ENCODE measurements at places on chromosomes 4 and X.

DNA sequence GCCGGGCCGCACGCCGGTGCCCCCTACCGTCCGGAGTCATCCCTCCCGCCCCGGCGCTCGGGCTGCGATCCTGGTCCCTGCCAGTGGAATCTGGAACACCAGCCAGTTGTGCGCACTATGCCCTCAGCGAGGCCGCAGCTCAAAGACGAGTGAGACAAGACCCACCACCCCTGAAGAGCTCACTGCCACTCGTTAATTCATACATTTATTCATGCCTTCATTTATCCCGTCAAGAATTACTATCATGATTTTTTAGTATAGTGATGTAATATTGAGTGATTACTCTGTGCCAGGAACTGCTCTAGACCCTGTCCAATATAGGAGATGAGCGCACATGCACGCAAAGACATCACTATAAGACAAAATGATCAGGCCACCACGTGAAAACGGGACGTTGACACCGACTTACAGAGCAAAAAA lies 247 bp upstream of the PPA2 start:
- DNase-seq: peak; percentile 93

GRCh38 chr4:183035726-183036415 lies 63.2 kb upstream of the WWC2 start:
- DNase-seq: no peak

- no peak for DNase-seq
Observed at GRCh38 chrX:151694661-151695582, at the start of gene PRRG3. Gene PRRG3 (plus strand): TSS chrX:151695458. CDS start chrX:151698815, 3,357 bp downstream.

DNA sequence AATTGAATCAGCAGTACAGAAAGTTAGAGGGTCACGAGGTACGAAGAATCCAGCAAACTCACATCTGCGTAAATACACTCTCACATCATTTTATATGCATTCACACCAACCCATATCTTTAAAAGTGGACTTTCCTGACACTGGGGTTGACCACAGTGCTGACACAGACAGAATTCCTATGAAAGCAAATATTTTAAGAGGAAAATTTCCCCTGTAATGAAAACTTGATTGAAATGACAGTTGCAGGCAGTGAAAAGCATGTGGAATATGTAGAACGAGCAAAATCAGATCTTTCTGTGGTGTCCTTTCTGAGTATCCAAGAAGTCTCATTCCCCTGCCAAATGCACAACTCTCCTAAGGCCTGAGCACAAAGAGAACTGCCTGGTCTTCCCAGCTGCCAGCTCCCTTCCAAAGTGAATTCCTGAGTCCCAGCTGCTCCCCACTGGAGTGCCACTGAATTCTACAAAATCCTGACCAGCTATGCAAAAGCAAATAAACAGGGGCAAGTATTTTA lies 50.5 kb upstream of the FAM9C start:
- DNase-seq: no peak

DNA sequence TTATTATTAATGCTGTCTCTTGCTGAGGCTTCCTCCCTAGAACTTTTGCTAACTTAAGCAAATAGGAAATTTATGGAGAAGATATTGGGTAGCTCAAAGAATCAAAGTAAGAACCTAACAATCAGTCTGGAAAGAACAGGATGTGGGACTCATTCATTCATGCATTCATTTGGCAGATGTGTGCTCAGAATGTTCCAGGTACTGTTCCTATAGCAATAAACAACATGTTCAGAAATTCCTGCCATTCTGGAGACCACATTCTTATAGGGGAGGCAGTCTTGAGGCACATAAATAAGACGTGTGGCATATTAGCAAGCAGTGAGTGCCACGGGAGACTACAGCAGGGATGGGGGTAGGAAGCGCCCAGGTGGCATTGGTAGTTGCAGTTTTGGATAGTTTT lies 5.0 kb downstream of the GRK4 start:
- no peak for DNase-seq

DNA sequence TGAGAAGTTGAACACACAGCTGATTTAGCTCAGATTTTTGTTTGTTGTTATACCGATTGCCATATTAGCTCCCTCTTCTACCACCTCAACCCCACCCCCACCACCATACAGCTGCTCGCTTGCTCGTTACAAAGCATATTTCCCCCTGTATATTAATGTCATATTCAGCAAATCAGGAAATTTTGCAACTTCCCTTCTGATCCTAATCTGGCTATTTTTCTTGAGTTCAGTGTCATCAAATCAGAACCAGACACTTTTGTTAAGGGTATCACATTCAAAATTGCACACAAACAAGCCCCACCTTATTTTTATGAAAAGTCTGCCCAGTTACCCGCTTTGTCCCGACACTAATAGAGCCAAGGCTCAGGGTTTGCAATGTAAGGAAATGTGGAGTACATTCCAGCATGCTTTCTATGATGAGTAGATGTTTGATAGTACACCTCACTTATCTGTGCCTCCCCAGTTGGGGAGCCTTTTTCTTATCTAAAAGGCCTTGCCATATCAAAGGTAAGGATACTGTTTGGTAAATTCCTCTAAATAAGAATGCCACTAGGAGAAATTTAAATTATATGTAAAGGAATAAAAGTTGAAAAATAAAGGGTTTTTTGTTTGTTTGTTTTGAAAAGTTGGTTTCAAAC lies 212.2 kb downstream of the CBR4 start:
- no peak for DNase-seq

GRCh38 chrX:29487714-29488113 lies 727.6 kb upstream of the MAGEB2 start:
- DNase-seq: no peak

GRCh38 chr4:107714256-107714655 lies 5.8 kb downstream of the PAPSS1 start:
- DNase-seq: no peak

GRCh38 chr4:152501846-152502536 lies 33.9 kb downstream of the FBXW7 start:
- DNase-seq: no peak

DNA sequence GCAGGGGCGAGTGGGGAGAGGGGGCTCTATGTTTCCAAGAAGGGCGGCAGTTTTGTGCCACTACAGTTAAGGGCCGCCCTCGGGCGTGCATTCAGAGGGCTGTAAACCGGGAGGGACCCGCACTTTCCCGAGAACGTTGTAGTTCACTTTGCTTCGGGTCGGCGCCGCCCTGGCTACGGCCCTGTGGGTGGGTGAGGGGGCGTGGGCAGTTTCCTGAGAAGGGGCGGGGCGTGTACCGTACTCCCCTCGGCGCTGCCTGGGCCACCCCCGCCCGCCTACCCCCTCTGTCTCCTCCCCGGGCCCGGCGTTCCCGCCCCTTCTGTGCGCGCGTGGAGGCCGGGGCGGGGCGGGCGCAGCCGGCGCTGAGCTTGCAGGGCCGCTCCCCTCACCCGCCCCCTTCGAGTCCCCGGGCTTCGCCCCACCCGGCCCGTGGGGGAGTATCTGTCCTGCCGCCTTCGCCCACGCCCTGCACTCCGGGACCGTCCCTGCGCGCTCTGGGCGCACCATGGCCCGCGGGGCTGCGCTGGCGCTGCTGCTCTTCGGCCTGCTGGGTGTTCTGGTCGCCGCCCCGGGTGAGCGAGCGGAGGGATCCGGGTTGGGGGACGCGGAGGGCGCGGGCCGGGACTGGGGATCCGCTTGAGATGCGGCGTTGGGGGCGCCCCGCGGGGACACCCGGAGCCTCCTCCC lies at the start of gene CD99:
Gene CD99 (plus strand): TSS at position 440 of the 687 bp plus-strand sequence. CDS start 66 bp downstream, at position 506.
- DNase-seq: peak; percentile 95

GRCh38 chr4:13289391-13289790 lies 194.7 kb downstream of the RAB28 start:
- no peak for DNase-seq

GRCh38 chrX:39626749-39627148 lies 471.0 kb downstream of the BCOR start:
- DNase-seq: no peak

GRCh38 chr4:912548-913279 lies 19.4 kb downstream of the GAK start:
- DNase-seq: no peak

- DNase-seq: no peak
Observed at GRCh38 chr4:113468165-113469022, 293.1 kb downstream of the CAMK2D start.

- DNase-seq: peak; percentile 4
Observed at GRCh38 chr4:71275004-71275403, 63.8 kb upstream of the SLC4A4 start.

- DNase-seq: no peak
Observed at GRCh38 chrX:67114635-67115034, 429.2 kb upstream of the AR start.
